ENCODE measurements at places on chromosomes 11 and 22.
A peak's percentile ranks its signal among the peaks of the same experiment; 100 is the strongest.

DNA sequence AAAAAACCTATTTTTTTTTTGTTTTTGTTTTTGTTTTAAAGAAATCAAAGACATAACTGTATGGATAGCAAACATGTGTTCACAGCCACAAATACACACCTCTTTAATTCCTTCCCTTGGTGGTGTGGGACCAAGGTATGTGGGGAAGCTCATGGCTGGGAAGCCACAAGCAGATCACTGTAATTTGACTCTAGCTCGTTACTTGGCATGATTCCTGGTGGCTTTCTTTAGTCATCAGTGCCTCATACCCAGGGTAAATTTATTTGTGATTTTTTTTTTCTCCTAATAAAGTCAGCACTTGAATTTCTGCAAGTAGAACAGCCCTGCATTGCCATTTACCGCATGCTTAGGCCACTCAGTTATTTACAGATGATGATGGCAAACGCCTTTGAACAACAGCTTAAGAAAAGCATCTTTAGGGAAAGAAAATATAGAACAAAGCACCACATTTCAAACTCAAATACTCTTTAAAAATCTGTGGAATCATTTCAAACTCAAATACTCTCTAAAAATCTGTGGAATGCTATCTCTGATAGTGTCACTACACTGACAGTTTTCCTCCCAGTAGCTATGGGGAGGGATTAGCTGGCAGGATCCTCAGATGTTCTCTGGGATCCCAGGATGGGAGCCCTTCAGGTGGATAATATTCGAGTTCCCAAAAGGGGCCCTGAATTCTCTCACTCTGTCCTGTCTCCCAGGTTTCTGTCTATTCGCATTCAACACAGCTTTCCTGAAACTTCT lies 687.2 kb downstream of the OPCML start:
- DNase-seq = no peak

DNA sequence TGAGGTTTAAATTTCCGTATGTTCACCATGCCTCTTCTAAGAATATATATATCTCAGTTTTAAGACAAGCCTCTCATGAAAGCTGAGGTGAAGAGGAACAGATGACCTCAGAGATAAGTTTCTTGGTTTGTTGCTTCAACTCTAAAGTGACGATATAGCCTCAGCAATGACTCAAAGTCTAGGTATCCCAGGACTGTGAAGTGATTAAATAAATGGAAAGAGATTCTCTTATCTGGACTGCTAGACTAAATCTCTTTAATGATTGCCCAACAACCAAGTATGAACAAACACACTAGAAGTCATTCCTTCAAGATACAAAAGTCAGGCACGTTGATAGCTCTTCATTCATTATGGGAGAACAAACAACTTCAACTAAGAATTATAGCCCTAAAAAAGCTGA lies 15.3 kb downstream of the CADM1 start:
- no peak for DNase-seq

DNA sequence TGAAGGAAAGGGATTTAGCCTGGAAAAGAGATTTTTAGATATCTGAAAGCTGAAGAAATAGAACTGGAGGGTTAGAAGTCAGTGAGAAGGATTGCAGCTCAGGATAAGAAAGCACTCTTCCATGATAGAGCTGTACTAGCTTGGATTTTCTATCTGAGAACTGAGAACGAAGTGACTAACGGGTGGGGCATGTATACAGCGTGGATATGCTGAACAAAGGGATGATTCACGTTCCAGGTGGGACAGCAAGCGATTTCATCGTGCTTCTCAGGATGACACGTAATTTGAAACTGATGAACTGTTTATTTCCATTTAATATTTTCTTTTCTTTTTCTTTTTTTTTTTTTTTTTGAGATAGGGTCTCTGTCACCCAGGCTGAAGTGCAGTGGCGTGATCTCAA lies 53.0 kb downstream of the GRAMD1B start:
- peak; percentile 55 for DNase-seq

GRCh38 chr11:9817191-9817590 lies 153.3 kb downstream of the SWAP70 start:
- no peak for DNase-seq

DNA sequence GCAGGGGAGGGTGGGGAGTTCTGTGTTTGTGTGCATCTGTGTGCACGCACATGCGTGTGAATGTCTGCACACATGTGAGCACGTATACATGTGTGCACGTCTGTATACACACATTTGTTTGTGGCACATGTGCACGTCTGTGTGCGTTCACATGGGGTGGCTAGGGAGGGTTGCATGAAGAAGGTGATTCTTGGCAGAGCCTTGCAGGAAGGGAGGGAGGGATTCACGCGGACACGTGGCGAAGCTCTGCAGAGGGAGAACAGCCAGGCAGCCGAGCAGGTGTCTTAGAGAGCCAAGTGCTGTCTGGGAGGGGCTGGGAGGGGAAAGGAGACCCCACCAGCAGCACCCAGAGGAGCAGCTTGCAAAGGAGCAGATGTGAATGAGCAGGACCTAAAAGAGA lies 372.1 kb downstream of the BRD1 start:
- DNase-seq = no peak

DNA sequence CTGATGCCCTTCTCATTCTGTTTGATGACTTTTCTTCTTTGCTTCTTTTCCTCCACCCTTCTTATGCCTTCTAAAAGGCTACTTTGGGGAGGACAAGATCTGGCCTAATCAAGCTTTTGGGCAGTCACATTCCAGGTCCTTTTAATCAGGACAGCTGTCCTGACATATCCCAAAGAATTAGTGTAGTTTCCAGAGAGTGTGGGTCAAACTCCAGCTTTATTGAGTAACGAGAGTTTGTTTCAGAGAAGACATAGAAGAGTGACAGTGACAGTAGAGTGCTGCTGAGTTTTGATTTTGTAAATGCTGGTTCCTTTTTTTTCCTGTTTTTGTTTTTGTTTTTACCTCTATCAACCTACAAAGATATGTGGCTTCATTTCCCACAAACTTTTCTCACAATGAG lies 158.4 kb upstream of the SESN3 start:
- no peak for DNase-seq

- DNase-seq = no peak
These were observed 7.6 kb upstream of the CDC42EP1 start for GRCh38 chr22:37552524-37553163.

DNA sequence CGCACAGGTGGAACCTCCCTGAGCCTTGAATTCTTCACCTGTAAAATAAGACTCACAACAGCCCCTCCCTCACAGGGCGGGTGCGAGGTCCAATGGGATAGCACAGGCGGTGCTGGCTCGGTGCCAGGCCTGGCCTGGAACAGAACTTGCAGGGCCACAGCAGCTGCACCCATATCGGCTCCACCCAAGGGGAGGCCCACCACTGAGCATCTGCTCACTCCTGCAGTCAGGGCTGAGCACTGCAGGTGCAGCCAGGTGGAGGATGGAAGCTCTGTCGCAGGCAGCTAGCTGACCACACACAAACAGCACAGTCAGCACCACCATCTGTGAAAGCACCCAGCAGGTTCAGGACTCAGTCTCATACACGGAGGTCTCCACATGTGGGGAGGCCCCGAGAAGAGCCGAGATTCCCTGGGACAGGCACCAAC lies 19.6 kb downstream of the VPS37C start:
- no peak for DNase-seq

GRCh38 chr22:45502215-45503049 lies at the start of gene FBLN1:
Gene FBLN1, plus strand, starts transcription at chr22:45502883. Its CDS starts 103 bp downstream, at chr22:45502986.
- DNase-seq = no peak

DNA sequence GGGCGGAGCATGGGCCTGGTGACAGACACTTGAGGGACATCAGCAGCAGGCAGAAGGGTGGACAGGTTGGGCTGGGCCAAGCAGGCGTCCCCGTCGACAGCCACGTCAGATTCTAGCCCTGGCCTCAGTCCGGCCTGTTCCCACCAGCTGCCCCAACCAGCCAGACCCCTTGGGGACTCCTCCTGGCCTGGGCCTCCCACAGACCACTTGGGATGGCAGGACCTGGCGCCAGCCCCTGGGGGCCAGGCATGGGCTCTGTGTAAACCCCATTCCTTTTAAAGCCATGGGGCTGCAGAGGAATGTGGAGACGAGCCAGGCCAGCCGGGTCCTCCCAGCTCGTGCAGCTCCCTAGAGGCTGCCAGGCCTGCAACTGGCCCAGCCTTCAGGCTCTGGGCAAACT lies 4.7 kb upstream of the SUSD2 start:
- DNase-seq = no peak

- DNase-seq = no peak
These were observed 197.7 kb downstream of the CASP12 start for GRCh38 chr11:104700609-104701008.

DNA sequence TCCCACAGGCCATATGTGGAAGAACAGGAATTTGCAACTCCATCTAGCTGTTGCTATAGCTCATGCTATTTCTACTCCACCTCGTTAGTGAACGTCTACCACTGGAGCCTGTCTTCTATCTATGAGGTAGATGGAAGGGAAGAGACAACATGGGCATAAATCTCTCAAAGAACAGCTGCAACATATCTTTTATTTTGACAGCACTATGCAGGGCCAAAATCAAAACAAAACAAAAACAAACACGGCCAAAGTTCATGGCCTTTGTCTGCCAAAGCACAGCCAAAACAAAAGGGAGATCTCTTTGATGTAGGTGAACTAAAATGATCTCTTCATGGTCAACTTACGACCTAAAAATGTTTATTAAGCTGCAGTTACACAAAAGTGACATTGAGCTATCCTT lies 215.2 kb upstream of the MPPED2 start:
- DNase-seq = no peak

DNA sequence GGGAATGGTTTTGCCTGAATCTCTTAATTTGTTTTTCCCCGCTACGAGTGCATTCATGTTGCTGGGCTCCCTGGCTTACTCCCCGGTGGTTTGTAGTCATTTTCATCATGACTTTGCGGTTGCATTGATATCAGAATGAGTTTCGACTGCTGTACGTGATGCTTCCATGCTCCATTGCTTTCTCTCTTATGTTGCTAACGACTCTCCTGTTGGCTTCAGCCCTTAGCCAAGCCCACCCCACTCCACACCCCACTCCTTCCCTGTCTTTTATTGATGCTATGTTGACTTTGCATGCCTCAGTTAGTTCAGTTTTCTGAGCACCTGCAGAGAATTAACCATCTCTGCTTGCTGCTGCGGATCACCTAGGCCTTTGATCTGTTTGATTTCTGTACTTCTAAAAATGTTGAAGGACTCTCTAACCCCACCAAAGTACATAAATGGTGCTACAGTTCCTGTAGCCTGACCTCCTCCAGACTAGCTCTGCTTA lies 65.3 kb downstream of the ARFGAP2 start:
- DNase-seq = no peak

DNA sequence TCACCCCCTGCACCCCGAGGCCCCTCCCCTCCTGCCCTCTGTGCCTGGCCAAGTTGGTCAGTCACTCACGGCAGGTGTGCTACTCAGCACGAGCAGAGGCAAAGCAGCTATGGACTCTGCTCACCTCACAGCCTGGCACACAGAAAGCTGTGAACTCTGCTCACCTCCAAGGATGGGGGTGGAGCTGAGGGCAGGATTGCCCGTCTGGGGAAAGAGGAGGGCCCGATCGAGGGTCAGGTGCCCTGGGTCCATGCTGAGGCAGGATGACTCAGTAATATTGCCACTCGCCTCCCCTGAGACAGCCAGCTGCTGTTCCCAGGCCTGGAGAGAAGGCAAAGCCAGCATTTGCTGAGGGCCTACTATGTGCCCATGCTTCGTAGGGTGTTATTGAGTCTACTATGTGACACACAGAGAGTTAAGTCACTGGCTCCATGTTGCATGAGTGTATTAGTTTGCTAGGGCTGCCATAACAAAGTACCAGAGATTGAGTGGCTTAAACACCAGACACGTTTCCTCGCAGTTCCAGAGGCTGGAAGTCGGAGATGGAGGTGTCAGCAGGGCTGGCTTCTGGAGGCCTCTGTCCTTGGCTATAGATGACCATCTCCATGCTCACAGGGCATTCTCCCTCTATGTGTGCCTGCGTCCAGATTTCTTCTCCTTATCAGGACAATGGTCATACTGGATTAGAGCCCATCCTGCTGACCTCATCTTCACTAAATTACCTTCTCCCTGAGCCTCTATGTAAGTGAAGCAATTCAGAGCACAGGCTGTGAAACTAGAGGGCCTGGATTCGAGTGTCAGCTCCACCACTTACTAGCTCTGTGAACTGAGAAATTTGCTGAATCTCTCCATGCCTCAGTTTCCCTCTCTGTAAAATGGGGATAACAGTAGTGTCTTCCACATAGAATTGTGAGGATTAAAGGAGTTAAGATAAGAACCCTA lies 13.2 kb upstream of the TSKU start:
- no peak for DNase-seq

DNA sequence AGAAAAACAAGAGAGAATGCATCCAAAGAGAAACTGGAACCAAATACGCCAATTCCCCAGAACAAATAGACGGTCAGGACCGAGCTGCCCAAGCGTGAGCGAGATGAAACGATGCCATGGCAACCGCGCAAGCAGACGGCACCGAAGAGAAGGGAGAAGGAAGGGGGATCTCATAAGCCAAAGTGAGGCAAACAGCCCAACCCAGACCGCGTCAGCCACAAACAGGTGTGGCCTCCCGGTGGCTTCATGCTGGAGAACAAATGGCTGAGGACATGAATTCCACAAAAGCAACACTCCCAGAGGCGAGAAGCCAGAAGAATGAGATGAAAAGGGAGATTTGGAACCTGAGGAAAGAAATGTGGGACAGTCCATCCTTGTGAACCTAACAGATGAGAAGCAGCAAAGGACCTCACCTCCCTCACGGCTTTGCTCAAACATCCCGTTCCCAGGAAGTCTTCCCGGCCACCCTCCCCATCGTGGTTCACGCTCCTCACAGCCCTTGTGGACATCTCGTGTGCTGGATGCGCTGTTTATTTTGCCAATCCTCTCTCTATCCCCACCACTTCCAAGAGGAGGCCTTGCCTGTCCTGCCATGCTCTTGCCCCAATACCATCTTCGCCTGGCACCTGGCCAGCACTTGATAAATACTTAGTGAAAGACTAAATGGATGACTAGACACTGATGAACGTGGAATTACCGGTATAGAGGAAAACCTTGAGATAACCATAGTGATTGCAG lies 89.1 kb upstream of the RTL6 start:
- DNase-seq = no peak

- no peak for DNase-seq
These were observed 17.8 kb downstream of the C11orf71 start for GRCh38 chr11:114382509-114382908.

GRCh38 chr11:68974421-68975194 lies 6.2 kb downstream of the MRGPRD start:
- peak; percentile 25 for DNase-seq

DNA sequence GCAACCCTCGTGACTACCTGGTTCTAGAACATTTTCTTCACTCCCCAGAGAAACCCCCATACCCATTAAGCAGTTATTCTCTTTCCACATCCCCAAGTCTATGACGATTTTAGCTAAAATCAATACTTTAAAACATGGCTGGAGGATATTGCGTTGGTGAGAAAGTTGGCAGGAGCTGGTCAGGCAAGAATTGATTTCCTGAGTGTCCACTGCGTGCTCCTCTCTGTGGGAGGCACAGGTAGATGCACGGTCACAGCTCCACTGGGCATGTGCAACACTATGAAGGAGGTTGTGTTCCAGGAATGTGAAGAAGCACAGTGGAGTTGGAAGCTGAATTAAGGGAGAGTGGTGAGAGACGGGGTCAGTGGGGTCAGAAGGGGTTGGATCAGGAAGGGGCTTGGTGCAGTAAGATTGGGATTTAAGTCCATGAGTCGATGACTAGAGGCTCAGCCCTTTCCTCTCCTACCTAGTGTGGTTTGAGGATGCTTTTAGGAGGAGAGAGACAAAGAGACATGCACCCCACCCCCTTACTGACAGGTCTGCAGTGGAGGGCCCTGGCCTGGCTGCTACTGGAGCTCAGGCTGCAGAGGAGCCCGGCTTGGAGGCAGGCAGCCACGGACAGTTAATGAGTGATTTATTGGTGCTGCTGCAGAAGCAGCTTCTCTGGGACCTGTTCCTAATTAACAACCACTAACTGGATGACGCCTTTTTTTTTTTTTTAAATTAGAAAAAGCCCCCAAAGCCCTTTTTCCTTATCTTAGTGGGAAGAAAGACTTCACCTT lies 395.6 kb downstream of the TENM4 start:
- no peak for DNase-seq

Measured in stimulated activated CD4-positive, alpha-beta T cell treated with anti-CD3 and anti-CD28 coated beads, Interleukin-1b, Interleukin-23, amount 100 ng/mL, for 48 hours (primary cell).